ENCODE measurements at places on chromosomes 2 and 18.

- no peak for DNase-seq
These were observed 33.5 kb downstream of the DAPL1 start for GRCh38 chr2:158828378-158829164.

GRCh38 chr2:172137109-172137508 is 34.4 kb upstream of the DLX2 start:
- DNase-seq: no peak

- DNase-seq: no peak
These were observed 587.8 kb downstream of the ARHGAP15 start for GRCh38 chr2:143717053-143717452.

GRCh38 chr2:48471048-48471474 is 58.9 kb upstream of the STON1 start:
- no peak for DNase-seq

DNA sequence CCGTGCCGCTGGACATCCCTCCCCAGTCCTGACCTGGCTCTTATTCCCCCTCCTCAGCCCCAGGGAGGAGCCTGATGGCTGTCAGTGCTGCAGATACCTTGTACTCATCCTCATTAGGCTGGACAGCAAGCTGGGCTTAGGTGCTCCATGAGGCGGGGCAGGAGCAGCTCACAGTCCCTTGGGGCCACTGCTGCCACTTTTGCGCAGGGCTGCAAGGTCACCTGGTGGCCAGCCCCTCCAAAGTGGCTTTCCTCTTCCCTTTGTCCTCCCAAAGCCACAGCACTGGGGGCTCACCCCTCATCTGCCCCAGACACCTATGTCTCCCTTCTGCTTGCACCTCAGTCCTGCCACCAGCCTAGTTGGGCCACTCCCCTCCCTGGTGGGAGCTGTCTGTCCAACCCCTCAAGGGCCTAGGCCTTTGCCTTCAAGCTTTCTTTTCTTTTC is 60.8 kb downstream of the FAM168B start:
- DNase-seq: no peak

DNA sequence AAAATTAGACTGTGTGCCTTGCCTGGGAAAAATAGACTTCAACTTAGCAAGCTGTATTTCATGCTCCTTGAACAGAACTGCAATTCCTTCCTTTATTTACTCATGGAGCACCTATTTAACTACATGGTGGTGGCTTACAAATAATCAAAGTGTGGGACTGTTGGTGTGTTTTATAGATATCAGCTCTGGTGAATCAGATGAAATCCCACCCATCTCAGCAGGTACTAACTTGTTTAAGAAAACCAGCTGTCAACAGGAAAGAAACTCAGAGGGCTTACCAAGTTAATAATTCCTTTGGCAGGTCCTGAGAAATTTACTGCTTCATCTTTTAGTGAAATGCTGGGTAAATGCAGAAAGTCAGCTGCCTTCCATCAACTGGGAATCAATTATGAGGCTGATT is 830.6 kb downstream of the SLC4A3 start:
- no peak for DNase-seq

DNA sequence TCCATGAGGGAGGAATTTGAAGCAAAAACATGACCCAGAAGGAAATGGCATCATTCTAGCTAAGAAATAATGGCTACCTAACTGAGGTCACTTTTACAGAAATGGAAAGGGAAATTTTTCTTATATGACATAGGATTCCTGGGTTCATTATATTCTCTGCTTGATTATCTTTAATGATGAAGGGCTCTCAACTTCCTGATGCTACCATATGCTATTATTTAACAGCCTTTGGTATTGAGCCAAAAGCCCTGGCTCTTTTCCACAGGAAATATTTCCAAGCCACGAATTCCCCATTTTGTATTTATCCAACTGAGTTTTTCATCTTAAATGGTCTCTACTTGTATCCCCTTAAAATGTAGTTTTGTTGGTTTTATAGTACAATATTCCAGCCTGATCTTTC is 63.2 kb upstream of the NPAS2 start:
- no peak for DNase-seq

DNA sequence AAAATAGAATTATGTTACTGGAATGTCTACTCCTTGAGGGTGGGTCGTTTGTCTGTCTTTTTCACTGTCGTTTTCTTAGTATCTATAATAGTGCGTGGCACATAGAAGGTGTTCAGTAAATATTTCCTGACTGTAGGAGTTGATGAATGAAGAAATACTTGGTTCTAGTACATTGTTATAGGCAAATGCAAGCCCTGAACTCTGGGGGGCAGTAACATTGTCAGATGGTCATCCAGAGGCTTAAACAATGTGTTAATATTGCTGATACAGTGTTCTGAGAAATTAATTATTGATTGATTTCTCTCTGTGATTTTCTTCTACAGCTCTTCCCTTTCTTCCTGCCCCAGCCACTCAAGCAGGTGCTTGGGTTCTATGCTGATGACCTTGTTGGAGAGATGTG is 24.4 kb upstream of the THOC1 start:
- DNase-seq: no peak

- peak; percentile 41 for DNase-seq
These were observed 57.8 kb downstream of the PKDCC start for GRCh38 chr2:42105330-42106256.

DNA sequence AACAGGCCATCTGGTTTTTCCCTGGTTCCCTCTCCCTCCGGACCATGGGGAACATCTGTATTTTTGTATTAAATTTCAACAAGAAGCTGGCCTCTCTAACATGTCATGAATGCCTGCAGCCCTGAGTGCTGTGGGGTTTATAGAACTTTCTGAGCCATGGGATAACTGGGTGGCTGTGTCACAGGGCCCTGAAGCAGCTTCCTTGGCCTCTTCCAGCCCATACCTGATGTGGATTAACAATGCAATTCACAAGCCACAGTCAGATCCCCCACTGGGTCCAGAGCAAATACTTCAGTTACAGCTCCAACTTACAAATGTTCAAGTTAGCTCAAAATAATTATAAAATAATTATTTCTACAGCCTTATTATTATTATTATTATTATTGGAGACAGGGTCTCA is 307.8 kb upstream of the CELF4 start:
- DNase-seq: no peak

DNA sequence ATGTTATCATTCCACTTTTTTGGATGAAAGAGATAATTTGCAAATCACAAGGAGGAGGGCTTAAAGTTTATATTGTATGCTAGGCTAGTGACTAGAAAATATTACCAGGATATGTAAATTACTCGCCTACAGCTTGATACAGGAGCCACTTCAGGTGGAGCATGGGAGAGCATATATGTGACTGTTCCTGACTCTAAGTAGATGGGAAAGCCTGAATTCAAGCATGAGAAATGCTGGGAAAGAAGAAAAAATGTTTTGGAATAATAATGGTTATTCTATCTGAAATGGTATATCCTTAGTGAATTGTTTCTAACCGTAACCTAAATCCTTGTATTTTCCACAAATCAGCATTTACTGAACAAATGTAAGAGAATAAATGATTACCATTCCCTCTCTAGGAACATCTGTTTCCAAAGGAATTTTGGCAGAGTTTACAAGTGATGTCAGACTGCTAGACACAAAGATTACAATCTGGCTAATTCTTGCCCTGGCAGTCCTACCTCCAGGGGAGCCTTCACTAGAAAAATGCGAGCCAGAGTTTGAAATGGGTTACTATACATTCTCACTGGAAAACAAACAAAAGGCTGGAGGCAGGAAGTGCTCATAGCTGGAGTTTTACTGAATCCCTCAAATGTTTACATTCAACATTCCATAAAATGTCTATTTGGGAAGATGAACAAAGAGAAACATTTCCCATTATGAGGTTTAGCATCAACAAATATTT is 129.4 kb upstream of the MAPRE2 start:
- no peak for DNase-seq

- no peak for DNase-seq
These were observed 46.5 kb upstream of the SULT1C3 start for GRCh38 chr2:108193251-108193650.
